Regular cardiac myocyte (primary cell): ENCODE measurements at places on chromosomes 5 and 9. TPM values are rescaled to one million over a fixed set of nuclear protein-coding genes. Genes with fewer than 3 reads are reported as not detected.

The SLC45A2 gene
- total RNA-seq, result 0.28 TPM in 1 of 2 replicates, not detected in the other

The PCYOX1L gene
- 8.2 and 9.6 TPM in 2 replicates for total RNA-seq

The CTXN3 gene
- total RNA-seq, result not detected in 2 replicates

The CDO1 gene
- 1.5 and 3.4 TPM in 2 replicates for total RNA-seq

The PCDHA12 gene
- total RNA-seq, result 0.28 TPM in 1 of 2 replicates, not detected in the other

The CA9 gene
- 0.38 and 2.8 TPM in 2 replicates for total RNA-seq

The DENND1A gene
- total RNA-seq, result 14.8 and 21.4 TPM in 2 replicates
